ENCODE measurements at places on chromosomes 2 and 18.

GRCh38 chr18:44048846-44049245, 631.8 kb upstream of the SETBP1 start:
- no peak for DNase-seq
- H3K27me3 ChIP-seq = no peaks in the 10 kb centered on the region
- no peak overlapping the region for H3K27ac ChIP-seq
- no peaks in the 10 kb centered on the region for H3K4me1 ChIP-seq
- no peaks in the 10 kb centered on the region for H3K36me3 ChIP-seq

DNA sequence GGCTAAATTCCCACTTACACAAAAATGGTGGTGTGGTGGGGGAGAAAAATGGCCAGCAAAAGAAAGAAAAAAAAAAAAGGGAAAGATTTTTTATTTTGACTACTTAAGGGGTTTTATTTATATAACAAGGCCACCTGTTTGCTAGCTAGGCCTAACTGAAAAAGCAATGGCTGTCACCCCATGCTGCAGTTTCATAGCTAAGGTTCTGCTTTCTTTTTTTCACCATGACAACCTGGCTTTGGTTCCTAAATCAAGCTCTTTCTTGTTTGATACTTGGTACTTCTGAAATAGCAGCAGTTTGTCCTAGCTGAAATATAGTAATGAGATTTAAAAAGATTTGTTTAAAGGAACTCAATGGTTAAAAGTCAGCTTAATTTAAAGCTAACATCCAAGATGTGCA, 433.2 kb upstream of the MEX3C start:
- no peak overlapping the region for H3K4me3 ChIP-seq
- no peaks in the 10 kb centered on the region for H3K36me3 ChIP-seq
- H3K27me3 ChIP-seq = no peaks in the 10 kb centered on the region
- no peak overlapping the region for H3K27ac ChIP-seq

- H3K27me3 ChIP-seq = peaks cover 29% of the 10 kb centered on the region
- no peak overlapping the region for H3K4me3 ChIP-seq
- no peak for DNase-seq
- no peak overlapping the region for H3K27ac ChIP-seq
- H3K4me1 ChIP-seq = no peaks in the 10 kb centered on the region
These were observed 456.3 kb downstream of the DLGAP1 start for GRCh38 chr18:3998698-3999333.

DNA sequence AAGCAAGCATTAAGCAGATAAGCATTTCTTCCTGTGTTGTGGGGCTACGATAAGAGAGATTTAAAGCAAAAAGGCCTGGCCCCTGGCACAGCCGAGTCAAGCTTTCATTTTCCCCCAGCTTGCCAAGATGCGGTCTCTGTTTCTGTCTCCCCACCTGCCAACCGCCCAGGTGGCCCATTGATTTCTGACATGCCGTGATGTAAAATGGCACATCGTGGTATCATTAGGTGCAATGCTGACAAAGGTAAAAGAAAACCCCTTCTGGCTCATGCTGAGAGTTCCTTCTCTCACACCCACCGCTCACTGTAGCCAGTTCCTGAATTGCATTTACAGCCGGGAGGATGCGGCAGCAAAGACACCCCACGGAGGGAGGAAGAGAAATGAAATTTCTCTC, 62.8 kb downstream of the BOD1L2 start:
- H3K4me1 ChIP-seq = peaks cover 9% of the 10 kb centered on the region
- no peak for DNase-seq

GRCh38 chr2:224668123-224668909, 47.8 kb downstream of the CCDC195 start:
- no peak for DNase-seq
- no peaks in the 10 kb centered on the region for H3K4me1 ChIP-seq
- no peak overlapping the region for H3K4me3 ChIP-seq
- H3K36me3 ChIP-seq = no peaks in the 10 kb centered on the region
- H3K27ac ChIP-seq = no peak overlapping the region

DNA sequence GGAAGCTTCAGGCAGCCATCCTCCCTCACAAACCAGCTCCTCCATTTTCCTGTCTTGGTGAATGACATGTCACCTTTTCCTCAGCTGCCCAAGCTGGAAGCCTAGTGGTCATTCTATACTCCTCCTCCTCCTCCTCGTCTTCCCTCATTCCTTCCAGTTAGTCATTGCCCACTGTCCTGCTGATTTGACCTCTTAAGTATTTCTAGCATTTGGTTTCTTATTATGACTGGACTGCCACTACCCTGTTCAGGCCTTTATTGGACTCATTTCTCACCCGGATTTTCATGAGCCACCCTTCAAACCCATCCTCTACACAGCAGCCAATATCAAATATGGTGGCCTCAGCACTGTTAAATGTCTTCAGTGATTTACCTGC, 21.9 kb upstream of the MGAT5 start:
- peaks cover 40% of the 10 kb centered on the region for H3K36me3 ChIP-seq
- no peaks in the 10 kb centered on the region for H3K27me3 ChIP-seq
- peak overlapping the region; percentile 91 for H3K27ac ChIP-seq
- DNase-seq = no peak
- peaks cover 82% of the 10 kb centered on the region for H3K4me1 ChIP-seq
- H3K4me3 ChIP-seq = no peak overlapping the region

- no peaks in the 10 kb centered on the region for H3K36me3 ChIP-seq
- peak overlapping the region; percentile 39 for H3K4me3 ChIP-seq
- peaks cover 4% of the 10 kb centered on the region for H3K4me1 ChIP-seq
These were observed 62.1 kb upstream of the ACKR3 start for GRCh38 chr2:236507393-236508085.

- peaks cover 29% of the 10 kb centered on the region for H3K36me3 ChIP-seq
- H3K4me3 ChIP-seq = peak overlapping the region; percentile 60
- H3K27ac ChIP-seq = peak overlapping the region; percentile 90
- peaks cover 51% of the 10 kb centered on the region for H3K4me1 ChIP-seq
- DNase-seq = peak; percentile 65
- H3K27me3 ChIP-seq = no peaks in the 10 kb centered on the region
These were observed 141.3 kb upstream of the FOSL2 start for GRCh38 chr2:28251337-28251736.

DNA sequence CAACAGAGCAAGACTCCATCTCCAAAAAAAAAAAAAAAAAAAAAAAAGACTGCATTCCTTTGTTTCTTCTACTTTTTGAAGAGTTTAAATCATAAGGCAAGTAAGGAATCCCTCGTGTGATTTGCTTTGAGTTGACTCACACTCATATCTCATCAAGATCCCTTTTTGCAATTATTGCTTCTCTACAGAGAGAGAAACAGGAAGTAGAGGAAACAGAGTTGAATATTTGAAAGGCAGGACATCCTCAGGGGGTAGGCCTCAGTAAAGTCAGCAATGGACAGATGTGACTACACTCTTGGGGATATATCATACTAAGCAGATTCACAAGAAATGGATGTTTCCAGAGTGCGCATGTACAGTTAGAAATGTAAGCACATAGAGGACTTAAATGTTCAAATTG, 11.2 kb upstream of the EFR3B start:
- peaks cover 8% of the 10 kb centered on the region for H3K27me3 ChIP-seq
- no peak overlapping the region for H3K4me3 ChIP-seq
- no peak overlapping the region for H3K27ac ChIP-seq
- DNase-seq = no peak

DNA sequence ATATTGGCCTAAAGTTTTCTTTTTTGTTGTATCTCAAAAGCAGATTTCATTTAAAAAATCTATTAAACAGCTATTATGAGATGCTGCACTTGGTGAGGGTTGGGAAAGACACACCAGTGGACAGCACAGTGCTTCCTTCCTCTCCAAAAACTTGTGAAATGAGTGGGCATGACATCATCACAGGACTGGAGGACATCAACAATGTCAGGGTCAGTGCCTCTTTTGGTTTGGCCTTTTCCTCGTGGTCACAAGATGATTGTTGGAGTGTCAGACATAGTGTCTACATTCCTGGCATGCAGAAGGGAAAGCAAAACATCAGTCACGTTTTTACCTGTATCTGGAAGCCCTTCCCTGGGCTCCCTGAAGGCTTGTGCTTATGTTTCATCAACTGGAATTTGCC, 49.6 kb downstream of the IL1R2 start:
- peaks cover 4% of the 10 kb centered on the region for H3K36me3 ChIP-seq
- no peak for DNase-seq
- H3K27me3 ChIP-seq = peaks cover 26% of the 10 kb centered on the region
- H3K4me1 ChIP-seq = peaks cover 8% of the 10 kb centered on the region

DNA sequence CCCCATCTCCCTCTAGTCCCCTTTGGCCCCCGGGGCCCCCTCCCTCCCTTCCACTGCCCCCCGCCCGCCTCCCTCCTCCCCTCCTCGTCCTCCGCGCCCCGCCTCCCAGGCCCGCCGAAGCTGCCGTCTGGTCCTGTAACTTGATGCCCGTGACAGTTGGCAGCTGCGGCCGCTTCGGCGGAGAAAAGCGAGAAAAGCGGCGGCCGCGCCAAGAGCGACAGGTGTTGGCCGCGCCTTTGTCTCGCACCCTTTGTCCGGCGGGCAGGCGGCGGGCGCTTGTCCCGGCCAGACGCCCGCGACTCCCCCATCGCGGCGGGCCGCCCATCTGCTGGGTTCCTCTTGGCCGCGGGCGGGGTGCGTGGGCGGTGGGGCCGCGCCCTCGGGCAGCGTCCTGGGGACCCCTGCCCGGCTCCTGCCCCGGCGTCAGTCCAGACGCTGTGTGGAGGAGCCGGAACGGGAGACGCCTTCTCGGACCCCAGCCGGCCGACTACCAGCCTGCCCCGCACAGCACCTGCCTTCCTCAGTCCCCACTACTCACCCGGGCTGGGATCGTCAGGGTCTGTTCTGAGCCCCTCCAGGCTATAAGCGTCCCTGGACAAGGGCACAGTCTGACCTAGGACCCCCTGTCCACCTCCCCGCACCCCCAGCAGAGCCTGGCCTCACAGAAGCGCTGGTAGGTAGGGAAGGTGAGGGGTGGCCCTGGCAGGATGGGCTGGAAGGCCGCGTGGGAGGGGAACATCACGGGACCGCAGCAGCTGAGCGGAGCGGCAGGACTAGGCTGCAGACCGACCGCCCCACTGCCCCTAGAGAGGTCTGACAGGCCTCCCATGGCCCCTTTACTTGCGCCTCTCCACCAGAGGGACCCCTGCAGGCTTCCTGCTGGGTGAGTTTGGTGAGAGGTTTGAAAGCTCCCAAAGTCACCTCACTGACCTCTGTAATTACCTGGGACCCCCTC, 1.2 kb upstream of the HES6 start:
- no peak for DNase-seq
- peaks cover 9% of the 10 kb centered on the region for H3K4me1 ChIP-seq
- peak overlapping the region; percentile 2 for H3K4me3 ChIP-seq
- H3K36me3 ChIP-seq = no peaks in the 10 kb centered on the region
- no peak overlapping the region for H3K27ac ChIP-seq
- H3K27me3 ChIP-seq = peaks cover 39% of the 10 kb centered on the region

DNA sequence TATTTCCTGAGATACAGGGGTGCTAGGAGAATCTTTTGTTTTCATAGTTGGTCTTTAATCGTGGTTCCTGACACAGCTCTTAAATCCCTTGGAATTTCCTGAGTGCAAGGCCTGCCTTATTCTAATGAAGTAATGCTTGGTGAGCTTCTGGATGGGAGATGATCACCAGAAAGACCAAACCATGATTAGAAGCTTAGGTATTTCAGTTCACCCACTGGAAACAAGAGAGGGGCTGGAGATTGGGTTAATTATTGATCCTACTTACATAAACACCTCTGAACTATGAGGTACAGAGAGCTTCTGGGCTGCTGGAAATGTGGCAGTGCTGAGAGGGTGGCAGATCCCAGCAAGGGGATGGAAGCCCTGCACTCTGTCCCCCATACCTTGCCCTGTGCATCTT, 406.8 kb downstream of the THSD7B start:
- H3K36me3 ChIP-seq = no peaks in the 10 kb centered on the region
- H3K4me3 ChIP-seq = no peak overlapping the region
- no peaks in the 10 kb centered on the region for H3K27me3 ChIP-seq
- no peak for DNase-seq
- no peaks in the 10 kb centered on the region for H3K4me1 ChIP-seq

GRCh38 chr2:179882851-179883806, 21.7 kb upstream of the ZNF385B start:
- peaks cover 5% of the 10 kb centered on the region for H3K27me3 ChIP-seq
- no peaks in the 10 kb centered on the region for H3K4me1 ChIP-seq
- no peak overlapping the region for H3K27ac ChIP-seq
- H3K4me3 ChIP-seq = no peak overlapping the region

- no peak overlapping the region for H3K4me3 ChIP-seq
- H3K27ac ChIP-seq = peak overlapping the region; percentile 54
- DNase-seq = peak; percentile 36
- H3K4me1 ChIP-seq = peaks cover 49% of the 10 kb centered on the region
These were observed 144.1 kb downstream of the SMAD7 start for GRCh38 chr18:48806551-48807261.

- H3K4me1 ChIP-seq = no peaks in the 10 kb centered on the region
- no peak overlapping the region for H3K4me3 ChIP-seq
- no peaks in the 10 kb centered on the region for H3K27me3 ChIP-seq
- no peaks in the 10 kb centered on the region for H3K36me3 ChIP-seq
These were observed 801.6 kb upstream of the POU3F3 start for GRCh38 chr2:104052356-104052755.

DNA sequence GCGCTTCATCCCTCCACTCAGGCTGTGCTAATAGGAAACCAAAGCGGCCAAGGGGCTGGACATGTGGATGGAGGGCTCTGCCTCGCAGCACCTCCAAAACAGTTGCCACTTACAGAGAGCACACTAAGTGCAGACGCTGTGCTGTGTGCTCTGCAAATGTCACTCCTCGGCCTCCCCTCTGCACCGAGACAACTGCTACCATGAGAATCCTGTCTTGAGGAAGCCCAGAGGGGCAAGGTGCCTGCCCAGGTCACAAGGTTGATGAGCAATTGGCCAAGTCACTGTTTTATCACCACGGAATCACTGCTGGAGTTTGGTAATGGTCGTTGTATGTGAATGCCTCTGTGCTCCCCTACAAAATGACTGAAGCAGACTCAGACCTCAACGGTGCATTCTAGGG, 132.2 kb downstream of the SEPTIN10 start:
- no peak for DNase-seq
- H3K4me1 ChIP-seq = no peaks in the 10 kb centered on the region
- H3K27me3 ChIP-seq = peaks cover 19% of the 10 kb centered on the region

GRCh38 chr2:233501198-233502076, 65.1 kb downstream of the USP40 start:
- H3K27me3 ChIP-seq = no peaks in the 10 kb centered on the region
- no peak overlapping the region for H3K27ac ChIP-seq
- peaks cover 44% of the 10 kb centered on the region for H3K36me3 ChIP-seq
- H3K4me3 ChIP-seq = no peak overlapping the region

GRCh38 chr2:205872716-205873115, 190.4 kb downstream of the NRP2 start:
- H3K4me3 ChIP-seq = no peak overlapping the region
- peaks cover 31% of the 10 kb centered on the region for H3K27me3 ChIP-seq
- no peak overlapping the region for H3K27ac ChIP-seq
- H3K36me3 ChIP-seq = no peaks in the 10 kb centered on the region

DNA sequence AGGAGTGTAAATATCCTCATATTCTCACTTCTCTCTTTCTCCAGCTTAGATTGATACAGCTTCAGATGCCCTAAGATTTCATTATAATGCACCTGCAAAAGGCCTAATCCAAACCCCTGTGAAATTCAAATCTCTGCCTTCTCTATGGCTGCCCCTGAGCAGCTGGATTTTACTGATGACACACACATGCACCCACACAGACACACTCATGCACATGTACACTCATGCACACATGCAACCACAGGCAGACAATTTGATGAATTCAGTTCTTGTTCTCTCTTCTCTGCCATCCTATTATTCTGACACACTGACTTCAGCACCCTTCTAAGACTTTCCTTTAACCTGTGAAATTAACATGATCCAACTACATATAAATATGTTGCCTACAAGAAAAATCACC, 563.2 kb downstream of the RNF144A start:
- H3K4me3 ChIP-seq = no peak overlapping the region
- H3K27ac ChIP-seq = no peak overlapping the region
- H3K36me3 ChIP-seq = peaks cover 9% of the 10 kb centered on the region
- H3K4me1 ChIP-seq = peaks cover 8% of the 10 kb centered on the region
- no peaks in the 10 kb centered on the region for H3K27me3 ChIP-seq
- no peak for DNase-seq
